ENCODE measurements at places on chromosomes 3 and 15.

- ATAC-seq = no peak
Observed at GRCh38 chr3:38998086-38998485, 53.7 kb downstream of the SCN11A start.

DNA sequence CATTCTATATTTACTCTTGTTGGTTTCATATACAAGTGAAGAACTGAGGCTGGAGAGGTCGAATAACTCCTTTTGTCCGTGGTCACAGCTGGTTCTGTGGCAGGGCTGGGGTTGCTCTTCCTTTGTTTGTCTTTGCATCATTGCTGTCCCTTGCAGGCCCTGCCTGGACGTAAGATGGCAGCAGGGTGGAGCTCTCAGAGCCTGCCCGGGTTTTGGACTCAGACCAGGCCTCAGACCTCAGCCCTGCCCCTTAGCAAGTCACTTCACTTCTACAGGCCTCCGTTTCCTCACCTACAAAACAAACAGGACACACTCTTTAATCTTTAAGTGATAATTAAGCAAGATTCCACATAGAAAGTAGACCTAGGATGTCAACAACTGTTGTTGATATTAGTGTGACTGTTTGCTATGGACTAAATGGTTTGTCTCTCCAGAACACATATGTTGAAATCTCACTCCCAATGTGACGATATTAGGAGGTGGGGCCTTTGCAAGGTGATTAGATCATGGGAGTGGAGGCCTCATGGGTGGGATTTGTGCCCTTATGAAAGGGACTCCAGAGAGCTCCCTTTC is 65.6 kb upstream of the PLXNA1 start:
- no peak for ATAC-seq

GRCh38 chr15:65416845-65417416 is 5.8 kb downstream of the IGDCC4 start:
- no peak for ATAC-seq

DNA sequence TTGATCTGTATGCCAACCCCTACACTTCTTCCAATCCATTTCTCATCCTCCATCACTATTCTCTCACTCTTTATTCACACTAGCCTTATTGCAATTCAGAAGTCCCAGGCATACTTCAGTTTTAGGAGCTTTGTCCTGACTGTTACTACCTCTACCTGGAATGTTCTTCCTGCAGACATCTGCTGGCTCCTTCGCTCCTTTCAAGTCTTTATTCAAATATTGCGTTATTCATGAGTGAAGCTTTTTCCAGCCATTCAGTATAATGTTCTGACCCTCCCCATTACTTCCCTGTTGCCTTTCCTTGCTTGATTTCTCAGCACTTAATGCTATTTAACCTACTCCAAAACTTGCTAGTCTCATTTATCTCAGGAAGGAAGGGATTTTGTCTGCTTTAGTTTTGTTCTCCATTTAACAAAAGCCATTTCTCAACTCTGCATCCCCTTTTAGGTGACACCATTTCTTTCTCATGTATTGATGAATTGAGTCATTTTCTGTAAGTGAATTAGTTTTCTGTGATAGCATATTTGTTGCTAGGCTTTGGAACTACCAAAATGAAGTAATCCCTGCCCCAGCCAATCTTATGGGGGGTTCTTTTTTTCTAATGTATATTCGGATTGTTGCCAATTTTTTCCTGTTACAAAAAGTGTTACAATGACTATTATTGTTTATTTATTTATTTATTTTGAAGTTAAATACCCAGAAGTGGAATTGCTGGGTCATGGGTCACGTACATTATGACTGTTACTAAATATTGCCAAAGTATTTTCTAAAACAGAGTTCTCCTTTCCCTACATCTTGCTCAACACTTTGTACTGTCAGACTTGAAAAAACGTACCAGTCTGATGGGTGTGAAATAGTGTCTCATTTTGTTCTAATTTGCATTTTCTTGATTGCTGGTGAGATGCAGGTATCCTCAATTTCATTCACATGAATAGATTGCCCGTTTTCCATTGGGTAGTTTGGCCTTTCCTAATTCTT is 9.4 kb downstream of the ATP11B start:
- ATAC-seq = peak; percentile 21

GRCh38 chr15:75455982-75456531 is 4.6 kb upstream of the SIN3A start:
- peak; percentile 5 for ATAC-seq

DNA sequence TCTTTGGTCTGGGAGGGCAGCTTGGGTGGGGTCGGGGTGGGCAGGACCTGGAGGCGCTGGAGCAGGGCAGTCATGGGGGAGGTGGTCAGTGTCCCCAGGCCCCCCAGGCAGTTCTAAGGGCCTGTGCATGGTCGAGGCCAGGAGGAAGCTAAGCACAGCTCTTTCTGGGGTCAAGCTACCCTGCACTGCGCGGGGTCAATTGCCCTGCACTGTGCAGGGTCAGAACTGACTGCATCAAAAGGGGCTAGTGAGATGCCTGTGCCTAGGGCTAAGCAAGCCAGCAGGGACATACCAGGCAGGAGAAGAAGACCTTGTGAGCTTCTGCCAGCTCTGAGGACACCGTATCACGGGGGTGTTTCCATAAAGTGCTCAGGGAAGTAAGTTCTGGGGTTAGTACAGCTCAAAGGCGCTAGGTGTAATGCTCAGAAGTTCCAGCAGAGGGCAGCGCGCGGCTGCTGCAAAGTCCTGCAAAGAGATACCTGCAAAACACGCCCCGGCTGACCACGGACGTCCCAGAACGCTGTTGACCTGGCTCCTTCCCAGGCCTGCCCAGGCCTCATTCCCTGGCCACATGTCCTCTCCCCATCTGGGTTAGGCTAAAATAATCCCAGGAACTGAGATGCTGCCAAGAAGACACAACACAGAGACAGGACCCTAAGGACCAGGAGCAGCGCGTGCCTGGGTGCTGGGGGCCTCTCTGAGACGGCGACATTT is 18.8 kb upstream of the IQSEC1 start:
- peak; percentile 88 for ATAC-seq

GRCh38 chr3:120743556-120744195 is 1.1 kb downstream of the GTF2E1 start:
- no peak for ATAC-seq

DNA sequence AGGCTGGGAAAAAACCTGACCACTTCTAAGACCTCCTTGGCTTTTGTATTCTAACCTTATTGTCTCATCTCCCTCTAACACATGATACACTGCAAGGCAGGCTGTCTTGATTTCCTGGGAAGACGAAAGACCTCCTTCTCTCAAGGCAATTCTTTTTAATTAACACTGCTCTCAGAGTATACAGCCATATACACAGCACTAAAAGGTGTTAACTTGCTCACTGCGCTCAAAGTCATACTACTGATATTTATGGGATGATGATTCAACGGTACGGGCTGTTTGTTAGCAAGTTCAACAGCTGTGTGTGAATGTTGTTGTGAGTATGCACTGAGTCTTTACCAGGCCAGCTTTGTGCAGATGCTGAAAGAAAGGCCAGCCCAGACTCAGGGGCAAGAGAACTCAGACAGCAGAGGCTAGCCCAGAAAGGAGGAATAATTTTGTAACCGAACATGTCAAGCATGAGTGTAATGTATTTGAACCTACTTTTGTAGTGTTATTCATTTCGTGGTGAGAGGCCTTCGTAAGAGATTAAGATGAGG is 229.9 kb downstream of the IL5RA start:
- no peak for ATAC-seq

- no peak for ATAC-seq
Observed at GRCh38 chr15:51092480-51093040, 2.1 kb downstream of the TNFAIP8L3 start.

- ATAC-seq = no peak
Observed at GRCh38 chr3:138227650-138228049, 40.5 kb downstream of the ARMC8 start.

DNA sequence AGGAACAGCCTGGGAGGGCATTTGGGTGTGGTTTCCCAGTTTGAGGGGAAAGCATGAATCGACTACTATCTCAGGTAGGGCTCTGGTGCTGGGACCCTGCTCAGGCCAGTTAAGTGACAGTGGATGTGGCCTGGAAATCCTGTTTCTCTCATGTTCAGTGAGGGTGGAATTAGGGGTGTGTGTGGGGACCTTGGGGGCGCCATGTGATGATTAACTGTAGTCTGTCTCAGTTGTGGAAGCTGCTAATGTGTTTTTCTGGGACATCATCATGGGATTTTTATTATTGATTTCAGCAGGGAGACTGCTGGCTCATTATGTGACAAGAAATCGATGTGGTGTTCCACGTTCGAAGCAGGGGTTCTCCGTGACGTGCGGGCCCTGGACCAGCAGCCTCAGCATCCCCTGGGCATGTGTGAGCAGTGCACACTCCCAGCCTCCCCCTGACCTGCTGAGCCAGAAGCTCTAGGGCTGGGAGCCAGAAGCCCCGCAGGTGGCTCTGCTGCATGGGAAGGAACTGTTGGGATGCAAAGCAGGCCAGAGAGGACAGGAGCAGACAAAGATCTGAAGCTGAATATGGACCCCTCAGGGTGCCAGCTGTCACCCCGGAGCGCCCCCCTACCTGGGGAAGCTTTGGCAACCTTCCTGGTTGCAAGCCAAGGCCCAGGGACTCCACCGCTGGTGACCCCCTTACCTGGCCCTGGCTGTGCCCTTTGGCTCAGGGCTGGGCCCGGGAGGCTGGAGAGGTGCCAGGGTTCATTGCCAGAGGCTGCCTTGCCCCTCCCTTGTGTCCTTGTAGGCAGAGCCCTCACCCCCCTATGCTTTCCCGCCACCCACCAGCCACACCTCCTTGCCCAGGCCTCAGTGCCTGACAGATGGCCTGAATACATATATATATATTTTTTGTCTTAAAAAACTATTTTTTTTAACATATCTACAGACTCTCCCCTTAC is 149.8 kb downstream of the APBA2 start:
- ATAC-seq = no peak

- ATAC-seq = no peak
Observed at GRCh38 chr3:130934442-130935089, 40.7 kb downstream of the ATP2C1 start.

DNA sequence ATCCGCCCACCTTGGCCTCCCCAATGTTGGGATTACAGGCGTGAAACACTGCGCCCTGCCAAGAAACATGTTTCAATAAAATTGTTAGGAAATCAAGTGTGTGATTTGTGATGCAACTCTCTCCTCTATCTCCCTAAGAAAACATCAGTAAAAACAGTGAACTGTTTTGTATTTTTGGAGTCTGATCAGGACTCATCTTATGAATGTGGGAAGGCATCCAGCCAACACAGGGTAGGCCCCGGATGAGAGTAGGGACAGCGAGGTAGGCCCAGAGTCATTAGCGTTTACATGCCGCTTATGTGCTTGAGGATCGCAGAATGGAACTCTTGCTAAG is 884 bp upstream of the GLYCTK start:
- ATAC-seq = no peak

DNA sequence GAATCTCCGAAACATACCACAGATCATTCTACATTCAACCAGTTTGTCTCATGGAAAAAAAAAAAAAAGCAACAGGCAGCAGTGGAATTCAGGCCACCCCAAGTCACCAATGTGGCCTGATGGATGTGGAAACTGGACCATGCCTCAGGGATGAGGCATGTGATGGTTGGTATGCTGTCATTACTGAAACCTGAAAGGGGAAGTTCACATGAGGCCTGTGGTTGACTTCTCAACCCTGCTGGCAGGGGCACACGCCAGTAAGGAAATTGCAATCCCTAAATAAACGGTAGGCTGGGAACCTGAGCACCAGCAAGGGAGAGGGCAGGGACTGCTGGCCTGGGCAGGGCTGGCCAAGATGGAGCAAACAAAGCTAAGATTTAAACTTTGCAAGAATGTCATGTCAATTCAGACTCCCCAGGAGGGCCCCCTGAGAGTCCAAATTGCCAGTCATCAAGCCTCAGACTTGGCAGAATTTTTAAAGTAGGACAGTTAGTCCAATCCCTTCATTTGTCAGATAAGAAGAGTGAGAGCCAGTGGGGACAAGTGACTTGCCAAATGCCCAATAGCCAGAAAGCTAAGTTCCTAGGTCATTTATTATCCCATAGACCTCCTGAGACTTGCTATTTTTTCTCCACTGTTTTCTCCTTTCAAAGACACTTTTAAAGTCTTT is 310.4 kb downstream of the ERC2 start:
- ATAC-seq = no peak

DNA sequence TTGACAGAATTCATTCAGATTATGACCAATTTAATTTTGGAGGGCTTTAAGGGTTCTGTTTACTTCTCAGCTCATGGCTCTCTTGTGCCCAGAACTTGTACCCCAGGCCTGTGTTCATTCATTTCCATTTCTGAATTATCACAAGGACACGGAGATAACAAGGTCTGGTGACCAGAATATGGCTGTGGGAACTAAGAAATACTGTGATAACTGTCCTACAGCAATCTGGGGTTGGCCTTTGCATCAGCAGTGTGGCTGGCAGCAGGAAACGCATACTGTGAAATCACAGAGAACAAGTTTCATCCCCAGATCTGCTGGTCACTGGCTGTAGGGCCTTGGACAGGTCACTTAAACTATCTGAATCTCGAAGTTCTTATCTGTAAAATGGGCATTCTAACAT is 41.8 kb upstream of the TPM1 start:
- ATAC-seq = no peak

GRCh38 chr15:69666441-69666882 is 213.8 kb downstream of the RPLP1 start:
- peak; percentile 66 for ATAC-seq

GRCh38 chr15:63236272-63236671 is 41.1 kb upstream of the APH1B start:
- ATAC-seq = no peak

GRCh38 chr3:180325958-180326357 is 276.0 kb upstream of the TTC14 start:
- no peak for ATAC-seq

GRCh38 chr3:39166134-39166710 is 12.8 kb upstream of the CSRNP1 start:
- ATAC-seq = peak; percentile 32

DNA sequence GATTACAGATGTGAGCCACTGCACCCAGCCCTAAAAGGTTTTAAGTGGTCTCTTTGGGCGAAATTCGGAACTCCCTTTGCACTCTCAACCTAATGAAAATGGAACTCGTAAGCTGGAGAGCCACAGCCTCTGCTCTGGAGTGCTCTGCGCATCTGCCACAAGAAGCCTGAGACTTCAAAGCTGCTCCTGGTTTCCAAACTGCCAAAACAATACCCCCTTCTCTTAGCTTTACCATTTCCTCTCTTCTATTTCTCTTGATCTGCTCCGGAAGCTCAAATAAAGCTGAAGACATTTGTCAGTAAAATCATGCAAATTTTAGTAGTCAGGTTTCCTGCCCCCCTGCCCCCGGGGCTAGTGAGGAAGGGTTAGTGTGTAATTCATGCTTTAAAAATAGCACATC is 312.7 kb downstream of the MFSD1 start:
- no peak for ATAC-seq

GRCh38 chr3:5423523-5423922 is 236.0 kb downstream of the EDEM1 start:
- no peak for ATAC-seq
